ENCODE measurements at places on chromosomes 13 and 19. TPM values are rescaled to one million over a fixed set of nuclear protein-coding genes. Genes with fewer than 3 reads are reported as not detected.

PRR36 gene
- total RNA-seq = not detected

DNA sequence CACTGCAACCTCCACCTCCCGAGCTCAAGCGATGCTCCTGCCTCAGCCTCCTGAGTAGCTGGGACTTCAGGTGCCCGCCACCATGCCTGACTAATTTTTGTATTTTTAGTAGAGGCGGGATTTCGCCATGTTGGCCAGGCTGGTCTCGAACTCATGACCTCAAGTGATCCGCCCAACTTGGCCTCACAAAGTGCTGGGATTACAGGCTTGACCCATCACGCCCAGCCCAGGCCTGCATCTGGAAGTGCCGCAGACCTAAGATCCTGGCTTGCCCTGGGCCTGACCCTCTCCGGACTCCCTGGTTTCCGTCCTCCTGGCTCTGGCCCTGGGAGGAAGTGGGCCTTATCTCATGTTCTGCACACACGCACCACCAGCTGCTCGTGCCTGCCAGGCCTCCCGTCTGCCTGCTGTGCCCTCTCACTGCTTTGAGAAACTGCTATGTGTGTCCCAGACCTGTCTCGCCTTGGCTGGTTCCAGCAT lies 4.7 kb upstream of the PTGIR start:
- no peak for DNase-seq

ADGRE2 gene
- total RNA-seq = 35.2 TPM

ZNF536 gene
- not detected for total RNA-seq

DNA sequence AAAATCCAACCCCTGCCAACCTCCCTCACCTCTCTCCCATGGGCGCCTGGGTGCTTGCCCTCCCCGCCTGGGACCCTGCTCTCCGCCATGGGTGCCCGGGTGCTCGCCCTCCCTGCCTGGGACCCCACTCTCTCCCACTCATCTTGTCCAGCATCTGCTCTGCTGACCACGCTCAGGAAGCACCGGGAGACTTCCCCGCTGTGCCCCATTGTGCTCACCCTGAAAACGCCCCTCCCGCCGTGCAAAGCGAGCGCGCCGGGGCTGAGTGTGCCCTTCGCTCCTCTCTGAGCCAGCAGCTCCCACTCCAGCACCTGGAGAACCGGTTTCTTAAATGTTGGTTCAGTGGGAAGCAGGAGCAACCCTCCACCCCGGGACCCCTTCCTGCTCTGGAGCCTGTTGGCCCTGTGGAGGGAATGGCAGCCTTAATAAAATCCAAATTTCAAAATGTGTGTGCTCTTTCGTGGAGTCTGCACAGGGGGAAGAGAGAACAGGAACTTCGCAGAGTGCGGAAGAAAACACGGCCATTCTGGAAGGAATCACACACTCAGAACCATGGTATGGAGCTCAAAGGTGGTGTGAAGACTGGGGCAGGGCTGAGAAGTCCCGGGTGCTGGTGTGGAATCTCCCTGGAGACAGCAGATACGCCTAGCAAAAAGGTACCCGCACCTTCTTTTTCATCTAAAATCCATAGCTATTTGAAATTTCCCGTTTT lies 23.1 kb upstream of the CDC16 start:
- no peak for DNase-seq

RGS9BP gene
- total RNA-seq = 0.31 TPM

Measured in omental fat pad (tissue), 4 donors.